Stimulated activated CD4-positive, alpha-beta T cell treated with anti-CD3 and anti-CD28 coated beads, TNF-alpha, amount 100 ng/mL, for 4 hours (primary cell): ENCODE measurements at places on chromosomes 3 and 15.
A peak's percentile ranks its signal among the peaks of the same experiment; 100 is the strongest.

GRCh38 chr3:149753717-149754116 is 1.4 kb upstream of the COMMD2 start:
- DNase-seq, result no peak

GRCh38 chr3:157436583-157437291 is at the start of gene PTX3:
PTX3 (plus strand) TSS chr3:157436850; CDS start chr3:157436934, 84 bp downstream.
- DNase-seq, result no peak

DNA sequence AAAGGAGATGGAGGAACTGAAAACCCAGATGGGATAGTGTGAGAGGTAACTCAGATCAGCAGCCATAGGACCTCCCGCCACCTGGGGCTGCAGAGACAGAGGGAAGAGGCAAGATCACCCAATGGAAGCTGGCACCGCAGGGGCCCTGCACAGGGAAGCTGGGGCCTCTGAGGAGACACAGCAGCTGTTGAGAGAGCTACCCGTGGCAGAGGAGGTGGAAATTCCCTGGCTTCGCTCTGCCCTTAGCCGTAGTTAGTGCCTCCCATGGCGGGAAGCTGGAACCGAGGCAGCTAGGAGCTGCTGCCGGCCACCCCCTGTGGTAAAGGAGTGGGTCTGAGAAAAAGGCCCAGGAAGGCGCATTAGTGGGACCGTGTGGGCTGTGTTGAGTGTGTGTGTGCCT is 18.0 kb upstream of the PLXNA1 start:
- DNase-seq, result no peak

- no peak for DNase-seq
These were observed 45.5 kb downstream of the CBLB start for GRCh38 chr3:105823149-105823867.

- DNase-seq, result no peak
These were observed 1.1 kb upstream of the SETD5 start for GRCh38 chr3:9396301-9396631.

- no peak for DNase-seq
These were observed 7.7 kb downstream of the PKM start for GRCh38 chr15:72223278-72223677.

DNA sequence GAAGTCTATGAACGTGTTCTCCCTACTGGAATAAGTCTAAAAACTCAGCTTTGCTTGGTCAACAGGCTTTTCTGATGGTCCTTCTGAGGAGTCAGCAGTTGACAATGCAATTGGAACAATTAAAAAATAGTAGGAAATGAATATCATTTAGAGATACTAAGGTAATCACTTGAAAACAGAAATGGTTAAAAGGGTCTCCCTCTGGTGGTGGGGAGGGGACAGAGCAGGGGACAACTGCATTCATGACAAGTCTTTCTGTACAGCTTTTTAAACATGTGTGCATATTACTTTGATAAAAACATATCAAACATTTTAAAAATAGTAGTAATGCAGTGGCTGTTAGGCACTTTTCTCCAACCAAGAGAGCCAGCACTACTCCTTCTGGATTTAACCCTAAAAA is 119.9 kb upstream of the FHIT start:
- no peak for DNase-seq

DNA sequence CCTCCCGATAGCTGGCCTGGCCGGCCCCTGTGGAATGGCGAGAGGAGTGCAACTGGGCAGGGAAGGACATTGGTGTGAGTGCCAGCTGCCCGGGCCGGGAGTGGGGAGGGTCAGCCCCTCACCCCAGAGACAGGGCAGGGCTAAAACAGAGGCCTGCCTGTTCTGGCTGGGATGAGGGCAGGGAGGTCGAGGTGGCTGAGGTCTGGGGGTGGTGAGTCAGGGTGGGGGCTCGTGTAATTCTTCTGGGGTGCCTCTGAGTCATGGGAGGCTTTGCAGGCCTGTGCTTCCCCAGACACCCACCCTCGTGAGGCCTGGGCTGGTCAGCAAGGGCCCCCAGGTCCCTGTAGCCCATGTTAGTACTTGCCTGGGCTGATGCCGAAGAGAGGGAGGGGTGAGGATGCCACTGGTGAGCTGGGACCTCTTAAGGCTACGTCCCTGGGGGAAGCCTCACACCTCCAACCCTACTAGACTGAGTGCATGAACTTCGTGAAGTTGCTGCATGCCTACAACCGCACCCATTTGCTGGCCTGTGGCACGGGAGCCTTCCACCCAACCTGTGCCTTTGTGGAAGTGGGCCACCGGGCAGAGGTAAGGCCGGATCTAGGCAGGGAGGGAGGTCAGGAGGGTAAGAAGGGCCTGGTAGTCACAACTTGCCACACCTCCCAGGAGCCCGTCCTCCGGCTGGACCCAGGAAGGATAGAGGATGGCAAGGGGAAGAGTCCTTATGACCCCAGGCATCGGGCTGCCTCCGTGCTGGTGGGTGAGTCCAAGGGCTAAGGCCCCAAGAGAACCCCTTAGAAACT is 1.7 kb downstream of the SEMA3B start:
- DNase-seq, result no peak

GRCh38 chr15:57506422-57506821 is 85.3 kb upstream of the MYZAP start:
- DNase-seq, result no peak

DNA sequence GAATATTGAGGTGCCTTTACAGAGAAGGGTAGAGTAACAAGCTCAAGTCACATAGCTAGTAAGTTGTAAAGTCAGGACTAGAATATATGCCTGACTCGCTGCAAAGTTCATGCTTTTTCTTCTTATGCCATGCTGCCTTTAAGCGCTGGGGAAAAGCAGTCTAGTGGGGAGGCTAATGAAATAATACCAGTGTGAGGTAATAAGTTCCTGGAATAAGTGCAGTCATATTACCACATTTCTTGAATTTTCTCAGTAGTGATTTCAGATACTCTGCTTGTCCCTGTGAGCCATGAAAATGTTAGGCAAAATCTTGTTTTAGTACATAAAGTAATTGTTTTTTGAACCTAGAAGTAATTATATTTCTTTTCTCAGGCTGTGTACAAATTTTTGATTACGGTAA is 71.8 kb downstream of the SYN2 start:
- no peak for DNase-seq

DNA sequence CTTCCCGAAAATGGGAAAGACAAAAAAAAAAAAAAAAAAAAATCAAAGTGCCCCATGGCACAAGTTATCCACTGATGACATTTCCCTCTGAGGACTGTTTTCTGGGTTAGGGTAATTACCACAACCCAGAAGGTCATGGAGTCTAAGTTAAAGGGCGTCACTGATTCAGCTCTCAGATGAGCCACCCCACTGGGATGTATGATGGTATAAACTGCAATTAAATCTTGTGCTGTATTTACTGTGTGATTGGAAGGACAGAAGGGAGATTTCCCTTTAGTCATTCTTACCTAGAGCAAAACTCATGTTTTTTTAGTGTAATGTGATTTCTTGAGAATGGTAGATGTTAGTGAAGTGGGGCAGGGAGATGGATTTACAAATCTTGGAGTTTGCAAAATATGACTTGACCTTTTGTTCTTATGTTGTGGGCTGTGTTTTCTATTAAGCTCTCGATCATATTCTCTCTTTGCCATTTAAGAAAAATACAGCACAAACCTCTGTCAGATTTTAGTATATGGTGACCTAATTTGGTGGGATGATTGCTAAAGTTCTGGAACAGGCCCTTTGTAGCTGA is 244.2 kb downstream of the PTPRG start:
- no peak for DNase-seq

DNA sequence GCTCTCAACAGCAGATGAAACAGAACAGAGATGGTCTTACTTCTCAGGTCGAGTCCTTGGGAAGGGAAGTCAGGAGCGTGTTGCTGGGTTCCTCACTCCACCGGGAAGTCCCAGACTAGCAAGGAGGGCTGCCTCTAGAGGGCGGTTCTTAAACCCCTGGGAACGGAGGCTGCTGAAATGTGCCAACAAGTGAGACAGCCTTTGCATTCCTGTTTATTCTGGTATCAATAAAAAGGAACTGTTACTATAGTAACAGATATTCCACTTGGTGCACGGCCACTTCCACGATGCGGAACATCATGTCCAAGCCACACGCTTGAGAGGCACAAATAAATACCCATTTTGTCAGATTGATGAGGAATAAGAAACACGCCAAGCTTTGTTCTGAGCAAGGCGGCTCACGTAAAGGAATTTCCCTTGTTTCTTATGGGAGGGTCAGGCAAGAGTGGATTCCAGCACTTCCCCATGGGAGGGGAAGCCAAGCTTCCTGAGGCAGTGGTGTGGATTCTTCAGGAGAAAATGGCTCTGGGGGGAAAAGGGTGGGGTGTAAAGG is at the start of gene FAM107A:
Gene FAM107A (minus strand): TSS at position 123 of the 553 bp plus-strand sequence. CDS start 7,531 bp downstream, outside the sequence.
- DNase-seq, result no peak

DNA sequence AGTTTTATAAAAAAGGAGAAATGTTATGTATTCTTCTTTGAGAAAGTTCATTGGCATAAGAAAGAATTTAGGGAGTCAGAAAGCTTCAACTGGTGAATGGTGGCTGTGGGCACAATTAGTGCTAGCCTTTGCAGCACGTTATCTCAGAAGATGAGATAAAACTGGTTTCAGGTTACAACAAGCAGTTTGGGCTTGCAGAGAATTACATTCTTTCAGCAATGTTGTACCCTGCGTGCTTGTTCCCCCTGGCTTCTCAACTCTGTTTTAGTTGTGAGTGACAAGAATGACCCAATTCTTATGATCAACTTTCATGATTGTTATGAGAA is 31.6 kb upstream of the ACP3 start:
- no peak for DNase-seq

GRCh38 chr15:22945071-22945470 is 35.1 kb downstream of the CYFIP1 start:
- DNase-seq, result no peak

- no peak for DNase-seq
These were observed 111.6 kb upstream of the PHLDB2 start for GRCh38 chr3:111747490-111747889.

DNA sequence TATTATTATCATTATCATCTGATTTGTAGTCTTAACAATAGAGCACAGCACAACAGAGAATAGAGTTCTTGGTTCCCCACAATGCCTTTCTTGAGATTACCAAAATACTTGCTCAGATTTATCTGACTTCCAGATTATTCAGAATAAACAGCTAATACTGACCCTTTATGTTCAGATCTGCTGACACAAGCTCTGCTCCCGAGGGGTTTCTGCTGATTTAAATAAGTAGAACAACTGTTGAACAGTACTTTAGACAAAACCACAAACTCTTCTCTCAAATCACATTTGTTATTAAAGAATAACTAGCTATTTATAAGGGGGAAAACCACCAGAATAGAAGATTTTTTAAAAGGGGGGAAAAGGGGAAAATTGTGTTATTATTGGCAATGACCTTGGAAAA is 380.2 kb upstream of the ATP11B start:
- DNase-seq, result no peak

DNA sequence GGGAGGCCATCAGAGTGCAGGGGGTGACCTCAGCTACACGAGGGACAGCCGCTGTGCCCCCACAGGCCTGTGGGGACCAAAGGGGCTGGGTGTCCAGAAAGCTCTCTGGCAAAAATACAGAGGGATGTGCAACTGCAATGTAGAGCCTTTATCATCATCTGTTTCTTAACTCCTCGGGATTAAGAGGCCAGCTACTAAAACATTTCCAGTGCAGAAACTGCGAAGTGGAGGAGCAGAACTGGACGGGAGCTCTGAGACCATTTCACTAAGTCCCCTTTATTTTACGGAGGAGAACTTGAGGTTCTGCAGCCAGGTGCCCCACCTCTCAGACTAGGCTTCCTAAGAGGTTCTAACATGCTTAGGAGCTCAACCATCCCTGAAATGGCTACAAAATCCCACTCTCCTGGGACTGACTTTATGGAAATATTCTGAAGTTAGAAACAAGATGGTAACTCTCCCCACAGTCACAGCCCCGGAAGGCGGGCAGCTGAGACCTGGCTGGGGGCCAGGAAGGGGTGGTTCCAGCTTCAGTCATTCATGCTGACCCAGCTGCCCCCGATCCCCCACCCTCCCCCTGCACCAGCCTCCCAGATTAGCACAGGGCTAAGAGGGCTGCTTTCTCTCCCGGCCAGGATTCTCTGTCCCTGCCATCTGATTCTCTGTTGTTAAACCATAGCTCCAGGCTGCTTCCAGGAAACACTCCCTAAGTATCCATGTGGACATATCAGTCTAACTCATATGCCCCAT is 40.3 kb downstream of the UMPS start:
- no peak for DNase-seq

- DNase-seq, result no peak
These were observed 95.0 kb upstream of the NMNAT3 start for GRCh38 chr3:139772539-139773500.

GRCh38 chr15:77393471-77393840 is 26.4 kb downstream of the PEAK1 start:
- no peak for DNase-seq

DNA sequence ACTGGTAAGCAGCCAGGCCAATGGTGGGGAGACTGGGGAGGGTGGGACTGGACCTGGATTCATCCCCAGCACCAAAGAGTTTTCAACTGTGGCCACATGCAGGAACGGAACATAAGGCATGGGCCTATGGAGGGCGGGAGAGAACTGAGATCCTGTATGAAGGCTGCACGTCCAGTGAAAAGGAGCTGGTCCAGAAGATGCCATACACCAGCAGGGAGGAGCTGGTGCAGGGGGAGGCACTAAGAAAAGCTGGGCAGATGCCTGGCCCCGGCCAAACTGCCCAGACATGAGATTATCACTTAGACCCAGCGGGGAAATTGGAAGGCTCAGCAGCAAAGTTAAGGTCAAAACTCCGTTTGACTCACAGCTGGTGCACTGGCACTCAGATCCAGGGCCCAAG is 58.1 kb upstream of the MCF2L2 start:
- no peak for DNase-seq

GRCh38 chr15:29849716-29850115 is 27.4 kb upstream of the TJP1 start:
- DNase-seq, result no peak

- DNase-seq, result peak; percentile 35
These were observed 306.5 kb downstream of the RPLP1 start for GRCh38 chr15:69758810-69759790.

DNA sequence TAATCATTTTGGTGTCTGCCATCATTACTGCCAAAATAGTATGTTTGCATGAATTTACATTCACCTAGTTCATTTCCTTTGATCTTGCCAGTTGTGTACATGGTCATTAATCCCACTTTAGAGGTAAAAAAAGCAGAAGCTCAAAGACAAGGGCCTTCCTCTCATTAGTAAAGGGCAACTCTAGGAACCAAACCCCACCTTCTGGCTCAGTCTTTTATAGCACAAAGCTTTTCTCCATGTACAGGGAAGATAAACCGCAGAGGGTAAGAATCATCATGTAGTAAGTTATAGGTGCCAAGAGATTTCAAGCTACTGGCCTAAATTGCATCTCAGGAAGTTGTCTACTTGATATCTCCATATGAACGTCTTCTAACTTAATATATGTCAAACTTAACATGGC is 19.3 kb upstream of the SPG21 start:
- no peak for DNase-seq

DNA sequence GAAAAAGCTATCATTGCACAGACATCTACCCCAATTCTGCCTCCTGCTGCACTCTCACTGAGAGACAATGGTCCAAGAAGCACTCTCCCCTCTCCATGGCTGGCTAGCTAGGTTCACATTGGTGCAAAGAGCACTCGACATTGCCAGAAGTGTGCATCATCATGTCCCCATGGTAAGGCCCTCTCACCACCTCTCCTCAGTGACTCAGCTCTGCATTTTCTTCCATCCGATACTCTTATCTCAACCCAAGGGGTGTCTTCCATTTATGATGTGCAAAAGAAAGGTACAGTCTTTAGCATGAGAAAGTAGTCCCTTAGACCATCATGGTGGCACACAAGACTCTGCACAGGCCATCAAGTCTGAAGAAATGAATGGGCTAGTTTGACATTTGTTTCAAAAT is 14.0 kb downstream of the RPSA start:
- DNase-seq, result no peak

- no peak for DNase-seq
These were observed 122.9 kb downstream of the GREM1 start for GRCh38 chr15:32840507-32841245.

GRCh38 chr3:5581743-5582142 is 394.2 kb downstream of the EDEM1 start:
- no peak for DNase-seq
